ENCODE measurements at places on chromosomes 1 and 21. TPM values are rescaled to one million over a fixed set of nuclear protein-coding genes. Genes with fewer than 3 reads are reported as not detected.
A peak's percentile ranks its signal among the peaks of the same experiment; 100 is the strongest.

- DNase-seq = no peak
Observed at GRCh38 chr1:222769971-222770620, 33.1 kb downstream of the FAM177B start.

DNA sequence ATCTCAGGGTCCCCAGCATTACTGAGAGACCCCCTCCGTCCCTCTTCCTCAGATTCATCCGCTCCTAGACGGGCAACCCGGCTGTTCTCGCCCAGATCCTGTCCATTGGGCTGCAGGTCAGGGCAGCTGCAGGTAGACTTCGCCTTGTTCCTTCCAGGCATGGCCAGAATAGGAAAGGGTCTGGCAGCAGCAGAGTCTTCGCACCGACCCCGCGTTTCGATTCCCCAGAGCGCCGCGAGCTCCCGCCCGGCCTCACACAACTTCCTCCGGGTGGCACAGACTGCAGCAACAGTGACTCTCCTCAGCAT is 265 bp downstream of the NRDC start:
- no peak for DNase-seq

DNA sequence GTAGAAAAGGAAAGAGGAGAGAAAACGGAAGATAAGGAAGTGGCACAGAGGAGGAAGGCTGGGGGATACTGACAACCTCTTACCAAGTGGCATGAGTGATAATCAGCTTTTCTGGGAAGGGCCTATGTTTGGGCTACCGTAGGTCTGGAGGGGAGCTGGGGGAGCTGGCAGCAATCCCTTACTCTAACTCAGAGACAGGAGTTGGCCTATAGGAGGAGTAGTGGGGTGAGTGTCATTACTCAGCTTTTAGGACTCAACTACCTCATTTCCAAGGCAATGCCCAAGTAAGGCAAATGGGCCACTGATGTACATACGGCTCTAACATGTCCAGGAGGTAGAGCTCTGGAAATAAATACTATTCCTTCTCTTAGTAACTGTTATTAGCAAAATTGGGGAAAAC is 48.7 kb upstream of the DMRTA2 start:
- no peak for DNase-seq

DNA sequence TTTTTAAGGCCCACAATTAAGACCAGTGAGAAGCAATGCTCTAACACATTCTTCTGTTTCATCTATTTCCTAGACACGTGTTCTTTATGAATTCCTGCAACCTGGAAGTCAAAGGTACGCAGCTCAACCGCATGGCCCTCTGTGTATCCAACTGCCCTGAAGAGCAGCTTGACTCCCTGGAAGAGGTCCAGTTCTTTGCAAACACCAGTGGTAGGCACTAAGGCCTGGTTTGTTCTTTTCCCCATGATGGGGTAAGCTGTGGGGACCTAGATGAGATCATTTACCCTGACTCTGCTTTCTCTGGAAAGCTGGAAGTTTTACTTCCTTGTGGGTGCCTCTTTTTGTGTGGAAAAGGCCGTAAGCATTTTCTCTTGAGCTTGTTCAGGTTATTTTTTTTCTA is 7.3 kb downstream of the SLC44A3 start:
- no peak for DNase-seq

GRCh38 chr1:171266930-171267329 is 18.6 kb downstream of the FMO1 start:
- DNase-seq = no peak

DNA sequence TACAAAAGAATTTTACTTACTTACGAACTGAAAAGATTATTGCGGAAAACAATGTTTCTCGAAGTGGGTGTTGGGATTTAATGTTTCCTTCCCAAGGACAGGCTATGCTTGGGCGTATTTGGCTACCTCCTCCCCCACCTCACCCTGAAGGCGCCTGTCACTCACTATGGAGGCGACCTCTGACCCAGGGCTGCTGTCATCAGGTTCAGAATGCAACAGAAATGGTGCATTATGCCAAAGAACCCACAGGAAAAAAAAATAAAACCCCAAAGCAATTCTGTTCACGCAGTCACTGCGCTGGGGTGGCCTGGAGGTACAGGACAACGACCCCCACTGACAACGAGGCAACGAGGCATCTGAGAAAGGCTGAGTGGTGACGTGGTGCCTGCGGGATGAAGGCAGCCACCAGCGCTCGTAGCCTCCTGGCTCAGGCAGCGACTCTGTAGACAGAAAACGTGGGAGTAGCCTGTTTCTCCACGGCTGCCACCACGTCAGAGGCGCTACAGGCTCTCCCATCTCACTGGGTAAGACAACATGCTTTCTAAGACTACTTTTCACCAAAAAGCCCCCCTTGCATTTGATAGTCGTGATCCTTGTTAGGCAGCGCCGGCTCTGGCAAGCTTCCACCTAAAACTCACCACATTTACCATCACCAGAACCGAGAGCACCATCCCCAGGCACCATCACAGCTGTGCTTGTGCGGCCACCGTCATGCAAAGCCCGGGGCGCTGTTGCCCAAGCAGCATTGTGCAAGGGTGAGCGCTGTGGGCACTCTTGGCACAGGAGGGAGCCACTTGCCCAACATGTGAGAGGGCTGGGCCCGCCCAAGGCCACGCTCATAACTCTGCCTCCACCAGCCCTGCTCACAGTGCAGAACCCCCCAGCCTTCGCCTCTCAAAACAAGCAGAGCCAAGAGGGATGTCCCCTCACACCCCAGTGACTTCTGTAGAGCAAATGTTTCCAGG is 14.3 kb downstream of the NADK start:
- peak; percentile 85 for DNase-seq

- no peak for DNase-seq
Observed at GRCh38 chr1:160284220-160284781, 632 bp downstream of the PEX19 start.

DNA sequence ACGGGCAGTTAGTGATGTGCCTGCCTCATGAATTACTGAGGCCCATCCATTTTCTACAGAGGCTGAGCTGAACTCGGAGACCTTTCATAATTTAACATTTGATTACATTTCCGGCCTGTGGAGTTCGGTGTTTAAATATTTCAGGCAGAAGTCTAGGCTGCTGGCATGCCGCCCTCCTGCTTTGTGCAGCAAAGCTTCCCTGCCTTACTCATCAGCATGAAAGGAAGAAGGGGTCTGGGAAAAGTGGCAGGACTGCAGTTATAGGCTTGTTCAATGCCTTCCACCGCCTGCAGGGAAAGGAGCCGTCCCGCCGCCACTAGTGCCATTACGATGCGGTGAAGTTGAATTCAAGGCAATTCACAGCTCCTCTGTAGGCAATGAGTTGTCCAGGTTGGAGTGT is 527.9 kb downstream of the NPHP4 start:
- no peak for DNase-seq

DNA sequence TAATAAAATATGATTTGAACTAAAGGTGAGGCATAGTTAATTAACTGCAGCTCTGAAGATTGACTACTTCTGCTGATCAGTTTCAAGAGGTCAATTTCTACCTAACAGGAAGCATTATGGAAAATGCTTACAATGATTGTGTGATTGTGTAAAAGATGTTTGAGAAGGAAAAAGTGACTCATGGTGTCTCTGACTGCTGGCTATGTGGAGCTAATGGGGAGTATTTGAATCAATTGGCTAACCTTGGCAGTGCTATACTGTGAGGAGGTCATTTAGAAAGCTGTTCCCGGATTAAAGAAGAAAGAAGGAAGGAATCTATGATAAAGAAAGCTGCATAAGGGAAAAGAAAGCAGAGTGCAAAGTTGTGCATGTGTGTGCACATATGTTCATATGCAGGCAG is 376.5 kb downstream of the ADGRL2 start:
- no peak for DNase-seq

DNA sequence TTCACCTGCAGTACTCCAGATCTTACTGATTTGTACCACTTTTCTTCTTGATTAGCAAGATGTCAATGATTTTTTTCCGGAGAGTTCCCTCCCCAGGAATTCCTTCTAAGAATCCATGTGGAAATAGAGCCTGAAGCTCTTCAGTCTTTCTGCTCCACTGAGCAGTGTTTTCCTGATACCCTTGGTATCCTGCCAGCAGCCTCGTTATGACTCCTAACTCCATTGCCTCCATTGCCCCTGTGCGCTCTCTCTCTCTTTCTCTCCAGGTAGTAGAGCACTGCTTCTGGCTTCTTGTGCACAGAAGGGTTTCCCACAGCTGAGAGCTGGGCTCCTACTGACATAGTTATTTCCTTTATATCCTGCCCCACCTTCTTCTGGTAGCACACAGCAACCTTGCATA is 12.2 kb downstream of the UBE2U start:
- DNase-seq = no peak

DNA sequence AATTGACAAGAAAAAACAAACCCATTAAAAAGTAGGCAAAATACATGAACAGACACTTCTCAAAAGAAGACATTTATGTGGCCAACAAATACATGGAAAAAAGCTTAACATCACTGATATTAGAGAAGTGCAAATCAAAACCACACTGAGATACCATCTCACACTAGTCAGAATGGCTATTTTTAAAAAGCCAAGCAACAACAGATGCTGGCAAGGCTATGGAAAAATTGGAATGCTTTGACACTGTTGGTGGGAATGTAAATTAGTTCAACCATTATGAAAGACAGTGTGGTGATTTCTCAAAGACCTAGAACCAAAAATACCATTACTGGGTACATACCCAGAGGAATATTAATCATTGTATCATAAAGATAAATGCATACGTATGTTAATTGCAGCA is 641.1 kb upstream of the B3GALT2 start:
- no peak for DNase-seq

SPRR4 gene
- total RNA-seq = not detected

KCNK1 gene
- 95.6 TPM for total RNA-seq

DNA sequence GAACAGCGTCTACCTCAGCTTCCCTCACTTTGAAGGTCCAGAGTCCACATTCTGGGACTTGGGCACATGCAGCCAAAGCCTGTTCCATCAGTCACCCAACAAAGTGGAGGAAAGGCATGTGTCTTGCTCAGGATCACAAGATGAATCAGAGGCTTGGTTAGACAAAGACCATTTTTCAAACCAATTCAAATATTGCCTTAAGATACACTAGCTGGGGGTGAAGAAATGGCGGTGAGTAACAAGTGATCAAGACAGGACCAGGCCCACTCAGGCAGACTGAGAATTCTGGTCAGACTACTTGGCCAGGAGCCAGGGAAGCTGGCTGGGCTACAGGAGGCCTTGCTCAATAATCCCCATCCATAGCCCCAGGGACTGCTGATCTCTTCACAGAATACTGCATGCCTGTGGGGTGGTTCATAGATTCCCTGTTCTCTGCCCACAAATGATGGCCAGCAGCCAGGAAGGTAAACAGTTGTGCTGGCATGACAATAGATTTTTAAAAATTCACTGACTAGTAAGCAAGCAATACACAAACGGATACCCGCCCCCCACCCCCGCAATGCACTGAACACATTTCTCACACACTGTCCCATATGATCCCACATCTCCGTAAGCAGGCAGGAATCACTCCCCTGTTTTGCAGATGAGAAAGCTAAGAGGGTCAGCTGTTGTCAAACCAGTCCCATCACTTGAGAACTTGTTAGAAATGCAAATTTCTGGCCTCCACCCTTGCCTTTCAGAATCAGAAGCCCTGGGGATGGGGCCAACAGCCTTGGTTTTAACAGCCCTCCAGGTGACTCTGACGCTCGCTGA is 27.2 kb downstream of the ERI3 start:
- peak; percentile 93 for DNase-seq

DNA sequence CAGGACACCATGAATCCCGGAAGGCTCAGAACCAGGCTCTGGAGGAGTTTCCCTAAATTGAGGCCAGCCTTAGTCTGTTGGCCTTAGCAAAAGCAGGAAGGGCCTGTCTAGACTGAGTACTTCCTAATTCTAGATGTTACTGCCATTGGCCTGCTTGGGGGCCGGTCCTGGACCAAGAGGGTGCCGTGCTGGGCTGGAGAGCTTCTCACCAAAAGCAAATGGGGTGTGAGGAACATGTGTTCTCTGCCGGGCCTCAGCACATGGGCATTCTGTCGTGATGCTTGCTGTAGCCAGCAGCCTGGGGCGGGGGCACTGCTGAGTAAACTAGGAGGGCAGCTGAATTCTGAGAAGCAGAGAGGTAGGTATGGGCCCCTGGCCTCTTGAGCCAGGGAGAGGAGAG is 35.7 kb upstream of the MAN1C1 start:
- no peak for DNase-seq

DNA sequence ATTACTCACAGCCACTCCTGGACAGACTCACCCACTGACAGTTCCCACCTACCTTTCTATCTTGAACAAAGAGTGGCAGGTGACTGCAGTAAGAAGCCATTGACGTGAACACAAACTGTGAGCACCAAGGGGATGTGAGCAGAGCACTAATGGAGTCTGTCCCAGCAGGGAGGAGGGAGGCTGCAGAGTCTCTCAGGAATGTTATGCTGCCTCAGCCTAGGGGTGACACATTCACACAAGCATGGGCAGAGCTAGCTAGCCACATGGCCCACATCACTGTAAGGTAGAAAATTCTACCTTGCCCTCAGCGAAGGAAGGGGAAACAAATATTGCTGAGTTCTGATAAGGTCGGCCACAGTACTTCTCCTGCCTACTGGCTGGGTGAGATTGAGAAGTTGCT is 56.8 kb upstream of the PTGFRN start:
- no peak for DNase-seq

- DNase-seq = no peak
Observed at GRCh38 chr1:59198564-59198963, 98.3 kb upstream of the FGGY start.

DNA sequence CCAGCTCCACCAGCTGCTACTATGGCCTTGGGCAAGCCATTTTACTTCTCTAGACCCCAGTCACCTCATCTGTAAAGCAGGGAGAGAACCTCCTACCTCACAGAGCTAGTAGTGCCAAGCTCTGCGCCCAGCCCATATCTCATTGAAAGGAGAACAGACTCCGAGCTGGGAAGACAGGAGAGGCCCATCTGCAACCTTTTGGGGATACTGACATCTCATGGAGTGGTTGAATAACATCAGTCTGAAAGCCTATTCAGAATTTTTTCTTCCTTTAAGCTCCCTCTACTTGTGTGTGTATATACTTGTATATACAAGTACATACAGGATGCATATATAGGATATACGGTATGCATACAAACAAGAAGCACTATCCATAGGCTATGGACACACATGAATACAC is 279.5 kb upstream of the POU3F1 start:
- DNase-seq = no peak
